ENCODE measurements at places on chromosomes 4 and X. TPM values are rescaled to one million over a fixed set of nuclear protein-coding genes. Genes with fewer than 3 reads are reported as not detected.

DNA sequence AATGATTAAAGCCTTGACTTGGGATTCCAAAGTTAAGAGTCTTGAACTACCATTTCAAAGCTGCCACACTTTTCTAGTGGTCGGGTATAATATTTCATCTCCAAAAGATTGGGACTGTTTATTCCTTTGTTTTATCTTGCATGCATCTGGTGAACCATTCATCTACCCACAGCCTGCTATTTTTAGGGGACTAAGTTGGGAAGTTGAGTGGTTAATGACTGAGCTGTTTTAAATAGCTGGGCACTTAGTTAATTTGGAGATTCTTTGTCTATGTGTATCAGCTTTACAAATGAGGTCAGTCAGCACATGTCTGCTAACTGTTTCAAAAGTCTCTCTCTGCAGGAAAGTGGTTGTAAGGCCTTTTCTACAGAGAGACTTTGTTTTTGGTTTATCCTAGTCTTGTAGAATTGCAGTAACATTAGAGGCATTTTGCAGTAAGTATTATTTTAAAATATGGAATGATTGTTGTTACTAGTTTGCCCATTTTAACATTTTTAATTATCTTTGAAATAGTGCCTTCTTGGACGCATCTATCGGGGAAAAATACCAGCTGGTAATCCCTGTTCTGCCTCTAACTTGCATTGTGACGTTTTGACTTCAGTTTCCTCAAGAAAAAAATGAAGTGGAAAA is 8.2 kb downstream of the BMP2K start:
- DNase-seq, result no peak

DNA sequence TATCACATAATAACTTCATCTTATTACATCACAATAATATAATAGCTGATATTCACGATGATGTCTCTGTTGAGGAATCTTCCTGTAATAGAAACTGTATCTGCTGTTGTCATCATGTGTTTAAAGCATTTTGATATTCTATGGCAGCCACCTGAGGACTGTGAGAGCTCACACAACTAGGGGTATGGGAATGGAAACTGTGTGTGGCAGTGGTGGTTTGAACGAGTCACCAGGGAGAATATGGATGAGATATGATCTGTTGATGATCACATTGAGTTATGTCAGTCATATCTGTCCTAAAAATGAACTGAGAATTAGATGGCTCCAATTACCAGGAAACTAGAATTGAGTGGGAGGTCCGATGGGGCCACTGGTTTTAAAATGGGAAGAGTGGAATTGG is 169.6 kb downstream of the MID1IP1 start:
- no peak for DNase-seq

DNA sequence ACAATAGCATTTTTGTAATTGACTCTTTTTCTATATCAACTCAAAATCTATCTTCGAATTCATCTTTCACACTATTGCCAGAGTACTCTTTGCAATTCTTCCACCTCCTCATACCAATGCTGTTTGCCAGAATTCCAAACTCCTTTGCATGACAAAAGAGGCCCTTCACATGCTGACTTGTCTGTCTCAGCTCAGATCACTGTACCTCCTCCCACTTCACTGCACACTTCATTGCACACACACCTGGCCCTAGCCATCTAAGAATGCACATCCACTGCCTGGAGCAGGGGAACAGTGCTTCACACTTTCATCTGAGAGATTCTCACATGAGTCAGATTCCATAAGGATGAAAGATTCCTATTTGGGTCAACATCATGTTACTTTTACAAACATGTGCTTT is 56.5 kb downstream of the PRDM5 start:
- DNase-seq, result no peak

DNA sequence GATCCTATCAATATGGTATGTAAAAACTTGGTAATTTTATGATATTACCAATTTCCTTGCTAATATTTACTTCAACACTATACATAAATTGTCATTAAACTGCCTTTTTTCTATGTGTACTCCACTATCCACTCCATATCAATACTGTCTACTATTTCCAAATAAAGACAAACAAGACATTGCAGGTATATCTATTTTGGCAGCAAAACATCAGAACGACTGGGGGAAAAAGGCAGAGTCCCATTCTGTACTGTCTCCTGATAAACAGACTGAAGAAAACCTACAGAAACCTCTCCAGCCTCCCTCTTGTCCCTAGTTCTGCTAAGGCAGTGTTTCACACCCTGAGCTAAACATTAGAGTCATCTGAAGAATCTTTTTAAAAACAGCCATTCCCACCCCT is 96.6 kb downstream of the ATRX start:
- no peak for DNase-seq

- DNase-seq, result no peak
Observed at GRCh38 chr4:3311095-3311372, 18.2 kb downstream of the RGS12 start.

DNA sequence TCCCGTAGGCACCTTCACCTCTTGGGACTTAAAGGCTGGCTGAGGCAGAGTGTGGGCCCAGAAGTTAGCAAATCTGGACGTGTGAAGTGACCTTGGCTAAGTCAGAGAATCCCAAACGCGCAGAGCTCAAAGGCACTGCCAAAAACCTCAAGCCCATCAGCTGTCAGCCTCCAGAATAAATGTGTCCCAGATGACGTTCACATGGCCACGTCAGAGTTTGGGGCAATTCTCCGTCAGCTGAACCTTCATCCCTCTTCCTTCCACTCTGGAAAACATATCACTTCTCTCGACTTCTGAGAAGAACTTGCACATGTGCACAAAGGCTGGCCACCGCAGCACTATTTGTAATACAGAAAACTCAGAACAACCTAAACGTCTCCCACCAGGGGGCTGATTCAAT is 35.7 kb upstream of the APLN start:
- DNase-seq, result no peak

- no peak for DNase-seq
Observed at GRCh38 chr4:139978692-139979091, 175.3 kb downstream of the MAML3 start.

Gene ZNF732
- total RNA-seq, result not detected

Gene MSANTD1
- total RNA-seq, result 1.2 TPM

Gene PLAC1
- total RNA-seq, result not detected

Gene HELT
- total RNA-seq, result not detected

Gene P2RY4
- not detected for total RNA-seq

Gene FAM53A
- 2.5 TPM for total RNA-seq

All from activated T-helper 1 cell treated with anti-CD3 and anti-CD28 coated beads, Interleukin-12 subunit alpha, Interleukin-12 subunit beta, Interleukin-2, Interleukin-4 antibody, amounts not matched to agents 30 ng/mL and 10 ng/mL and 1 ng/mL, durations not matched to agents 14 hours and 24 hours and 36 hours (primary cell).